ENCODE measurements at places on chromosomes 3 and 15.

DNA sequence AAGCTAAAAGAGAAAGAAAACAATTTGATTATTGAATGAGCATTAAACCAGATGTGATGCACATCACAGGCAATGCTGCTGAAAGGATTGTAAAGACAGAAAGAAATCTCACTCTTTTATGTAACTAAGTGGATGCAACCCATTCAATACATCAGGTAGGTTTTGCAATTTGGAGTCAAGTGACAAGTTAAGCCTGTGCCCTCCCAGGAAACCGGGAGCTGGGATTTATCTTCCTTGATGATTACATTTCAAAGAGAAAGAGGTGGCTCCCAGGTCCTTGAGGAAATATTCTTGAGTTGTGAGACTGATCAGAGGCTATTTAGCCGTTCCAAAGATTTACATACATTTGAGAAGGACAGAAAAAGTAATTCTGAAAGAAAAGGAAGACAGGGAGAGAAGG is 219.0 kb upstream of the PROK2 start:
- DNase-seq: no peak

DNA sequence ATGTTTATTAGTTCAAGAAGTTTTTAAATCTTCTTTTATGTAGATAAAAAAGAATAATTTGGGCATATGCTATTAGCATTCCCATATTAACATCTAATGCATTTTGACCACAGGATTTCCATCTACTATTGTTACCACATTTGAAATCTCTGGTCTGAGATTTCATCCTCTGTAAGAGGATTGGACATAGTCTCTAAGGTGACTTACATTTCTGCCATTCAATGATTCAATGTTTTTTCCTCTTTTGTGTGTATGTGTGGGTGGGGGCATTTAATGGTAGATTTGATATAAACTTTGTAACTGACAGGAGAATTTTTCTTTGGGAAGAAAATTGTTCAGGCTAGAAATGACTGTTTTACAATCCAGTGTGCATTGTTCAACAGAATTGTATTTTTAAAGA is 307.3 kb upstream of the RBMS3 start:
- DNase-seq: no peak

- no peak for DNase-seq
These were observed 158.6 kb upstream of the RGMA start for GRCh38 chr15:93247466-93248121.

DNA sequence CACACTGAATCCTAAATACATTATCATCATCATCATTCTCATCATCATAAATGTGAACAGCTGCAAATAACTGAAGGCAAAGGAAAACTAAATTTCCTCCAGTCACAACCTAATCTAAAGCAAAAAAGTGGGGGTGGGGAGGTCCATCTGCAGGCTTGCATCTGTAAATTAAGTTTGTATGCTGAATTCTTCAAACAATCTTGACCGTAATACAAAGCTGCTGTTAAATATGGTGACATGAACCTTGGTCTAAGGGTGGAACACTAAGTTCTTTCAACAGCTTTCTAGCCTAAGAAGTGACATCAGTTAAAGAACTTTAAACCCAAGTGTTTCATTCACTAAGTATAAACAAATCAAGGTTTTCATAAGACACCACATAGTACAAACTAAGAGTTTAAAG is 4.3 kb downstream of the LRRFIP2 start:
- no peak for DNase-seq

DNA sequence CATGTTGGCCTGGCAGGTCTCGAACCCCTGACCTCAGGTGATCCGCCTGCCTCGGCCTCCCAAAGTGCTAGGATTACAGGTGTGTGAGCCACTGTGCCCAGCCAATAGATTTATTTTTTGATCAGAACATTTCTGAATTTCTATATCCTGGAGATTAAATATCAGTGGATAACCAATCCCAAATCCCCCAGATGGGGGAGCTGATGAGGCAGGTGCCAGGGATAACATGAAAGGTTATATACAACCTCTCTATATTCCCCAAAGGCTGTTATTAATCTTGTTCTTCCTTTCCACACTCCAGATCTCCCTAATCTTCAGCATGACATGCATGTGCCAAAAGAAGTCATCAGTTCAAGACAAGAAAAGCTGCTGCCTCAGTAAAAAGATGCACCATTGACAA is 112.3 kb downstream of the WDR76 start:
- DNase-seq: no peak

DNA sequence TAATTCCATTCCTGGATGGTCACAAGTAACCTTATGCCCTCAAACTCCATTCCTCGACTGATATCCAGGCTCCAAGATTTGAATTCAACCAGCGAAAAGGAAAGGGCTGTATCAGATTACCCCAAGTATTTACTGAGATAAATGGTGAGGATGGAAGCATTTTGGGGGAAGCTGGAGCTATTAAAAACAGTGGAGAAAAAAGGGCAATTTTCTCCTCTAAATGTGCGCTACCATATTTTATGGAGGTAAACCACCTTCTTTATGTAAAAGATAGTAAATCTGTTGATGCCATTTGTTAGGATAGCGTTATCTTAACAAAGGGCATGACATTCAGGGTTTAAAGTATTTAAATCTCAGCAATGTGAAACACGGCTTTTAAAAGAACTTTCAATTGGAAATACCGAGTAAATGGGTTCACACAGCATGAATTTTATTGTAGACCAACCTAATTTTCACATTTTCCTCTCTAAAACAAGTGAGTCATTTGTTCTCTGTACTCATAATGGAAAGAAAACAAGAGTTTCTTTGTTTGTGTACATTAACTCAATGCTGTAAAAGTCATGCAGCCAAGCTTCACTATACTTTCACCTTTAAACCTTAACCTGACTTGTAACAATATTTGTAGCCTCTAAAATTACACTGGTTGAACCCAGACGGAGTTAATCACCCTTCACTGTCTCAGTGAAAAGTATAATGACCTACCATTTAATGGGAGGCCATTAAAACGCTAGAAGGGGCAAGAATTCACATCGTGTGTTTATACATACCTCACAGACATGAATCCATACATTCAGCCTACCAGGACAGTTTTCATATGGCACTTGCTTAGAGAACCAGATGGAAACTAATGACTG is 773.4 kb downstream of the ROBO1 start:
- DNase-seq: no peak

DNA sequence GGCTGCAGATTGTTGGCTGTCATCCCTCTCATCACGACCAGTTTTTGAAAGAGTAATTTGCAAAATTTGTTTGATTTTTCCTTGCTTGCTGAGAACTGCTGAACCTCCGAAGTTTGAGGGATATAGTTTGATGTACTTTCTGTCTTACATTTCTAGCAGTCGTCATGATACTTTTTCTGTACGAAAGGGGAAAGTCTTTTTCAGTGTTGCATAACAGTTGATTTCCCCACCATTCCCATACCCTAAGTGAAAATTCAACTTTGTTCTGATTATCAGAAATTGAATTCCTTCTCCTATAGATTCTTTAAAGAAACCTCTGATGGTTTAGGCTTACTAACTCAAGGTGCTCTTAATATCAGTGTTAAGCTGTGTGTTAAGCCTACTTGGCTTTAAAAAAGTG is 1.6 kb downstream of the PDE8A start:
- no peak for DNase-seq

- no peak for DNase-seq
These were observed 245.6 kb downstream of the ADAMTS17 start for GRCh38 chr15:100096248-100096600.

GRCh38 chr3:180417241-180417640 is 184.7 kb upstream of the TTC14 start:
- DNase-seq: no peak

- no peak for DNase-seq
These were observed 34.6 kb upstream of the MUC13 start for GRCh38 chr3:124969190-124969589.

Measured in activated CD4-positive, alpha-beta T cell treated with anti-CD3 and anti-CD28 coated beads, Interleukin-2, amount 50 U/mL, for 4 hours (primary cell).